ENCODE measurements at places on chromosomes 1 and 21.

GRCh38 chr1:18530587-18531502 is 50.1 kb downstream of the KLHDC7A start:
- DNase-seq, result no peak

GRCh38 chr1:167003711-167004110 is 14.6 kb downstream of the MAEL start:
- DNase-seq, result no peak

DNA sequence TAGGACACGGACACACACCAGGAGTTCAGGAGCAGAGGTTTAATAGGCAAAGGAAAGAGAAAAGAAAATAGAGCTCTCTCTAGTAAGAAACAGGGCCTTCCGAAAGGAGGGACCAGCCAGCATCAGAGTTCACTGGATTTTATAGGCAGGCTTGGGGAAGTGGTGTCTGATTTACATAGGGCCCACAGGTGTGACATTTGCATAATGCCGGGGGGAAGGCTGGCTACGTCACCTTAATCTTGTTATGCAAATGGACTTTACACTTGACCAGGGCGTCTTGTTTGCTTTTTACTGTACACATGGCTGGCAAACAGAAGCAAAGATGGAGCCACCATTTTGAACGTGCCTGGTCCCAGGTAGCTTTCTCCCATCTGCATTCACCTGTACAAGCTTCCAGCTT is at the start of gene OR14A16:
TSS of gene OR14A16 (minus strand) at position 97 of the 400 bp plus-strand sequence. CDS start 8,390 bp downstream, outside the sequence.
- DNase-seq, result no peak

GRCh38 chr1:84998642-84999280 is 1.8 kb upstream of the MCOLN2 start:
- DNase-seq, result peak; percentile 4

DNA sequence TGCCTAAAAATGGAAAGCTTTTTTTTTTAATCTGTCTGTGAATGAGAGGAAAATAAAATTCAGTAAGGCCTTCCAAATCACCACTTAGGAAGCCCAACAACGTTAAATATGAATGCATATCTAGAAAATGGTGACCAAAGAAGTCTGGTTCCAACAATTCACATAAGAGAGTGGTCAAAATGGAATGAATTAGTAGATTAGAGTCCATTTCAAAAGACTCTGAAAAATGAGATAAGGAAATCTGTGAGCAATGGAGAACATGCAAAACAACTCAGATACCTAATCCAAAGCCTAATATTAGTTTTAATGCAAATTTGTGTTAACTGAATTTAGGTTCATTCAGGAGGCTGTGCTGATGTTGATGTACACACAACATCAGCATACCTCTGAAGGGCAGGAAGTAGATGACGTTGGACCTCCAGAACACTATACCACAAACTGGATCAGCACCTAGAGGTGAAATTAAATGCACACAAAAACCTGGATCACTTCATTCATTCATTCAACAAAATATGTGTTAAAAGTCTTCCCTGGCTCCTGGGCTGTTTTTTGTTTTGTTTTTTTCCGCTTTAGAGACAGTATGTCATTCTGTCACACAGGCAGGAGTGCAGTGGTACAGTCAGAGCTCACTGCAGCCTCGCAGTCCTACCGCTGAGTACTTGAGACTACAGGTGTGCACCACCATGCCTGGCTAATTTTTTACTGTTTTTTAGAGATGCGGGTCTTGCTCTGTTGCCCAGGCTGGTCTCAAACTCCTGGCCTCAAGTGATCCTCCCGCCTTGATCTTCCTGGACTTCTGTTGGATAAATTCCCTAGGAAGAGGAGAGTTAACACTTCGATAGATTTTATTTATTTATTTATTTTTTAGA is 4.9 kb upstream of the BRWD1 start:
- DNase-seq, result no peak
